ENCODE measurements at places on chromosomes 7 and 10. TPM values are rescaled to one million over a fixed set of nuclear protein-coding genes. Genes with fewer than 3 reads are reported as not detected.

DNA sequence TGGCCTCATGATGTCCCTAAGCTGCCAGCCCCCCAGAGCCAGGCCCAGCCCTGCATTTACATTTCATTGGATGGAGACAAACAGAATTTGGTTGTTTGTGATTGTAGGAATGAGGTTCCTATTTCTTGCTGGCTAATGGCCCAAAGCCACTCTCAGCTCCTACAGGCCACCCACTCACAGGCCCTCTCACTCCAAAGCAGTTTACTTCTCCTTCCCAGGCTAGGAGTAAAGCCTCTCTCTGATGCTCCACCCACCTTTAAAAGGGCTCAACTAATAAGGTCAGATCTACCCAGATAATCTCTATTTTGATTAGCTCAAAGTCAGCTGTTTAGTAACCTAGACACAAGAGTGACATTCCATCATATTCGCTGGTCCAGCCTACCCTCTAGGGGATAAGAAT is 11.2 kb upstream of the CUZD1 start:
- no peak overlapping the region for H3K4me3 ChIP-seq
- H3K27me3 ChIP-seq, result no peaks in the 10 kb centered on the region
- H3K36me3 ChIP-seq, result no peaks in the 10 kb centered on the region
- DNase-seq, result no peak

DNA sequence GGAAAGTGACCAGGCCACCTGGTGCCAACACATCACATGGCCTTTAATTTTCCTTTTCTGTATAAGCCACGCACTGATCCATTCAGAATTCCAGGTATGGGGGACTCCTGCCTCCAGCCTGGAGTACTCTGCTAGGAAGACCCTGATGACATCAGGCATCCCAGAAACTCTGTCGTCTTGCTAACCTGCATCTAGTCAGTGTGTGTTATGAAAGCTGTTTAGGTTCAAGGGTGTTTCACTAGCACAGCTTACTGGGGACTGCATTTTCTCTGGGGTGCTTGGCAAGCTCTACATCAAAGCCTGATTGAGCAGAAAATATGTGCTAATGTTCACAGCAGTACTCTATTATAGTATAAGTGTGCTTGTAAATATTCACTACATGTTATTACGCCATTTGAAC is 100.6 kb upstream of the MGMT start:
- no peak overlapping the region for H3K4me3 ChIP-seq
- DNase-seq, result no peak
- no peak overlapping the region for H3K27ac ChIP-seq
- H3K36me3 ChIP-seq, result no peaks in the 10 kb centered on the region
- H3K4me1 ChIP-seq, result no peaks in the 10 kb centered on the region

DNA sequence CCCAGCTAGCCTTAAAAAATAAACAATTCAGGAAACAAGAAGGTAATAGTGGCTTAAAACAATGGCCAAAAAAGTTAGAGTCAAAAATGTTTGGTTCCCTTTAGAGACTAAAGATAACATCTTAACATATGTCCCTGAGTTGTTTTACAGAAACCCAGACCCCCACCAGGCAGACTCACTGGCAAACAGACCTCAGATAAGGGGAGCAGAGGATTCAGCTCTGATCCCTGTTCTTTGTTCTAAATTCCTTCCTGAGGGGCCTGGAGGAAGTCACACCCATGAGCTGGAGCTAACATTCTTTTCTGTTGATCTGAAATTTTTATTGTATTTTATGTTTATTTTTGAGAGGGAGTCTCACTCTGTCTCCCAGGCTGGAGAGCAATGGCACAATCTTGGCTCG is 247.2 kb downstream of the USP6NL start:
- H3K4me1 ChIP-seq, result no peaks in the 10 kb centered on the region
- H3K36me3 ChIP-seq, result no peaks in the 10 kb centered on the region
- DNase-seq, result no peak

GRCh38 chr10:7186387-7187018 is 224.3 kb downstream of the SFMBT2 start:
- H3K27me3 ChIP-seq, result no peaks in the 10 kb centered on the region
- no peak overlapping the region for H3K27ac ChIP-seq
- H3K4me3 ChIP-seq, result no peak overlapping the region
- no peaks in the 10 kb centered on the region for H3K36me3 ChIP-seq
- DNase-seq, result no peak

- H3K27me3 ChIP-seq, result peaks cover 7% of the 10 kb centered on the region
- DNase-seq, result no peak
- no peaks in the 10 kb centered on the region for H3K36me3 ChIP-seq
- H3K4me3 ChIP-seq, result no peak overlapping the region
- no peaks in the 10 kb centered on the region for H3K4me1 ChIP-seq
- no peak overlapping the region for H3K27ac ChIP-seq
Observed at GRCh38 chr7:130274296-130274695, 7.6 kb downstream of the CPA2 start.

DNA sequence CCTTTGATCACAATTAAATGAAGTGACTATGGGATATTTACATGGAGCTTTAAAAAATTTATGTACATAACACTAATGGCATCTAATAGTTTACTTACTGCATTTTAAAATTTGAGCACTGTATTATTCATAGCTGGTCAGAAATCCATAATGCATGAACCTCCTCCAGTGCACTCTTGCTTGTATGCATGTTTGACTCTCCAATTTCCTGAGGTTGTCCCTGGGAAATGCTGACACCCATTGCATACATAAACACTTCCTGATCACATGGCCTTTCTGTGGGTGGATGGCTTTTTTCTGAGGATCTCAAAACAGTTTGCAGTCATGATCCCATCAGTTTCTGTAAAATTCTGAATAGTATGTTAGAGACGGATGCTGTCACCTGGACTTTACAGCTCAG is 577.8 kb downstream of the REEP3 start:
- no peak for DNase-seq
- H3K27me3 ChIP-seq, result no peaks in the 10 kb centered on the region
- H3K4me3 ChIP-seq, result no peak overlapping the region

DNA sequence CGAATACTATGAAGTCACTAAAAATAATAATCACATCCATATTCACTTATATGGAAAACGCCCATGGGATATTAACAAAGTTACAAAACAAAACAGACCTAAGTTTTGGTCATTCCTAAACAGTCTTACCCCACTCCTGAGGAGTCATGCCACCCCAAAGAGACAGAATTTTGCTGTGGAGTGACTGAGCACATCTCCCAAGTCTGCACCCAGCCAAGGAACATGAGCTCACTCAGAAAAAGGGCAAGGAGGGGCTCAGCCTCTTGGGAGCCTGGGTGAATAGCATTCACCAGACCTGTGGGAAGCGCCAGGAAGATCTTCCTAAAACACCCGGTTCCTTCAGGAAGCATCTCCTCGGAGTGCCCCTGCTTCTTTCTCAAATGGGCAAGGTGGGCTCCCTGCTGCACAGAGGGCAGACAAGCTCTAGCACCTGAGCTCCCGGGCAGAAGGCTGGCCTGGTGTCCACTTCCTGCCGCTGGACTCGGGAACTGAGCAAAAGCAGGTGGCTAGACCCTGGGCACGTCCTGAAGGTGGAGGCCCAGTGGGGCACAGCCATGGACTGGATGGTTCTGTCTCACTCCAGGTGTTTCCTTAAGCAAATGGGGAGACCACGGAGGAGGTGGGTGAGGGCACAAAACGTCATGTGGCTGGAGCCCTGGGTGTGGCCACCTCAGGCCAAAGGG is 31.0 kb downstream of the TNS3 start:
- no peak overlapping the region for H3K27ac ChIP-seq
- H3K4me3 ChIP-seq, result no peak overlapping the region
- no peaks in the 10 kb centered on the region for H3K27me3 ChIP-seq
- DNase-seq, result no peak
- no peaks in the 10 kb centered on the region for H3K36me3 ChIP-seq

- H3K4me3 ChIP-seq, result peak overlapping the region; percentile 51
- H3K27me3 ChIP-seq, result no peaks in the 10 kb centered on the region
- peak; percentile 53 for DNase-seq
- H3K4me1 ChIP-seq, result no peaks in the 10 kb centered on the region
- H3K36me3 ChIP-seq, result no peaks in the 10 kb centered on the region
Observed at GRCh38 chr7:38311329-38311937, 38.0 kb upstream of the TARP start.

GRCh38 chr7:55431898-55432297 is 66.8 kb downstream of the LANCL2 start:
- H3K36me3 ChIP-seq, result no peaks in the 10 kb centered on the region
- no peak overlapping the region for H3K4me3 ChIP-seq
- no peak overlapping the region for H3K27ac ChIP-seq
- H3K4me1 ChIP-seq, result no peaks in the 10 kb centered on the region

CAV2 gene
- 41.4 TPM for total RNA-seq

AKR1C4 gene
- 172 TPM for total RNA-seq
